ENCODE measurements at places on chromosomes 3 and 15.

GRCh38 chr15:56249092-56249491, 5.4 kb upstream of the RFX7 start:
- DNase-seq: no peak

- no peak for DNase-seq
Measured at GRCh38 chr3:46656778-46657556, 36.5 kb downstream of the ALS2CL start.

- DNase-seq: no peak
Measured at GRCh38 chr15:59364248-59364647, 8.4 kb downstream of the MYO1E start.

- DNase-seq: no peak
Measured at GRCh38 chr3:134354612-134355251, 19.5 kb downstream of the AMOTL2 start.

DNA sequence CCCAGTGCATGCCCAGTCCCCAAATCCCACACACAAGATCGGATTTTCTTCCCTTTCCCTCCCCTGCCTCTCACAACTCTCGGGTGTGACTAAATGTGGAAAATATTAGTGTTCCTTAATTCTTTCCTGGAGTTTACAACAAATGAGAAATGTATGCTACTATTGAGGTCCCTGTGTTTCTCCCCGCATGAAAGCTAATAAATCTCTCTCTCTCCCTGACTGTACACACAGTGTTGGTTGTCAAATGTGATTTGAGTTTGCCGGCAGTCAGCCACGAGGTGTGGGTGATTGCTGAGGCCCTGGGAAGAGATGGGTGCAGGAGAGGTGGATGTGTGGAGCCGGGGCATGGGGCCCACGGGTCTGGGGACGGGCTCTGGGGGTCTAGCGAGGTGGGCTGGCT, 161.4 kb upstream of the IQSEC1 start:
- DNase-seq: no peak

DNA sequence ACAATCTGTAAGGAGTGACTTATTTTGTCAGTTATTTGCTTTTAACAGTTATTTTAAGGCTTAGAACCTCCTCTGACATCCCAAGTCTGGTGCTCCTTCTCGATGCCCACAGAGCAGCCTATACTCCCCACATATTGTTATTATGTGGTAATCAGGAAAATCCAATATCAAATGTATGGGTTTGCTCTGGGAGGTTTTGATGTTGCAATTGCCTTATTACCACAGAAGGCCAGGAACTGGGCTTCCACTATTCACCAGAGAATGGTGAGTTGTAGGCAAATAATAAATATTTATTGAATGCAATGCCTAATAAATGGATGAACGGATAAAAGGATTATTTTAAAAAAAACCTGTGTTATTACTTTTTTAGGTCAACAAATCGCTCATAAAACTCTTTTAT, 12.2 kb downstream of the NEK10 start:
- no peak for DNase-seq

DNA sequence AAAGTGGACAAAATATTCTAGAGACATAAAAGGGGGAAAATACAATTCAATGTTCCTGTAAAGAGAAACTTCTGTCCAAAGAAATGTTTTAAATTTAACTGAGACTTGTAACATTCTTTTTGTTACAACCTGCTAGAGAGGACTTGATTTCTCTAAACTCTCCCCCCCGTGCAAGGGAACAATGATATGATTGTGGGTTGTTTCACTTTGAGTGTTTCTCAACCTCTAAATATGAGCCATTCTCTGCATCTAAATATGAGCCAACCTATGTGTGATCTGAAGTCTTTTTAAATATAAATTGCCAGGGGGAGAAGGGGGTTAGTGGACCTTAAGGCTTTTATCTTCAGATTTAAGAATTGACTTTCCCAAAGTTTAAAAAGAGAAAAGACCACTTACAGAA, 14.6 kb downstream of the ZNF860 start:
- DNase-seq: no peak

GRCh38 chr15:41648097-41648496, 12.1 kb upstream of the MGA start:
- no peak for DNase-seq
